ENCODE measurements at places on chromosomes 4 and X. TPM values are rescaled to one million over a fixed set of nuclear protein-coding genes. Genes with fewer than 3 reads are reported as not detected.

PHOX2B gene
- 2.9 TPM for total RNA-seq

GYPE gene
- 0.28 TPM for total RNA-seq

XK gene
- total RNA-seq, result 3.8 TPM

DNA sequence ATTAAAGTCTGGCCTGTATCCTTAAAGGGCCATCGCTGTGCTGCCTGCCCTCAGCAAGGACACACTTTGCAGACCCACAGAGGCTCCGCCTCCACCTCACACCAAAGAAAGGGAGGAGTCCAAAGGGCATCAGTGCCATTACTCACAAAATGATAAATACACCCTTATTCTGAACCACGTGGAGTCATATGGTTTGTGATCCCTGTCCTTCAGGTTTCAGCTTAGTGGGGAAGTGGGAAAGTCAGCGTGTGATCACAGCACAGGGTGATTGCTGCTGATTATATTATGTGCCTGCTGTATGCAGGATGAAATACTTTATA, 35.9 kb upstream of the MSANTD1 start:
- H3K36me3 ChIP-seq, result peaks cover 87% of the 10 kb centered on the region
- no peak overlapping the region for H3K27ac ChIP-seq
- no peaks in the 10 kb centered on the region for H3K4me1 ChIP-seq

GRCh38 chrX:118807151-118808017, 16.2 kb upstream of the ZCCHC12 start:
- no peaks in the 10 kb centered on the region for H3K4me1 ChIP-seq
- H3K4me3 ChIP-seq, result no peak overlapping the region
- peak; percentile 42 for DNase-seq
- no peaks in the 10 kb centered on the region for H3K36me3 ChIP-seq
- peaks cover 8% of the 10 kb centered on the region for H3K27me3 ChIP-seq
- no peak overlapping the region for H3K27ac ChIP-seq

DNA sequence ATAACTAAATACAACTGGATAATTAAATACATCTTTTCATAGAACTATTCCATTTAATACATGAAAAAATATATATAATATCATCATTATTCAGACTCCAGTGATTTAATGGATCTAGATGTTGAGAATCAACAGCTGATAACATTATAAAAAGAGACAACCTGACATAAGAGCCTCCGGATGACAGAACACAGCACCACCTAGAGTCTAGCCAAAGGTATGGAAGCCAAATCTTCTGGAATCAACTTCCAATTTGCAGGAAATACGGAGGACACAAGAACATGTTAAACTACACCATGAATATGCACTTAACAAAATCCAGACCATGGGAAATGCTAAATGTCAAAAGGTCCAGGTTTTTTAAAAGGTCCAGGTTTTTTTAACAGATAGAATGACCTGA, 55.0 kb downstream of the LRBA start:
- H3K27ac ChIP-seq, result no peak overlapping the region
- no peak overlapping the region for H3K4me3 ChIP-seq
- H3K36me3 ChIP-seq, result no peaks in the 10 kb centered on the region

GRCh38 chr4:152392079-152392478, 143.8 kb downstream of the FBXW7 start:
- H3K27me3 ChIP-seq, result no peaks in the 10 kb centered on the region
- H3K4me3 ChIP-seq, result no peak overlapping the region
- no peak for DNase-seq
- H3K4me1 ChIP-seq, result no peaks in the 10 kb centered on the region
- H3K36me3 ChIP-seq, result no peaks in the 10 kb centered on the region

- H3K27ac ChIP-seq, result no peak overlapping the region
- H3K36me3 ChIP-seq, result no peaks in the 10 kb centered on the region
- DNase-seq, result no peak
- H3K4me1 ChIP-seq, result no peaks in the 10 kb centered on the region
- H3K4me3 ChIP-seq, result no peak overlapping the region
These were observed 15.4 kb upstream of the MSANTD1 start for GRCh38 chr4:3233391-3234071.

DNA sequence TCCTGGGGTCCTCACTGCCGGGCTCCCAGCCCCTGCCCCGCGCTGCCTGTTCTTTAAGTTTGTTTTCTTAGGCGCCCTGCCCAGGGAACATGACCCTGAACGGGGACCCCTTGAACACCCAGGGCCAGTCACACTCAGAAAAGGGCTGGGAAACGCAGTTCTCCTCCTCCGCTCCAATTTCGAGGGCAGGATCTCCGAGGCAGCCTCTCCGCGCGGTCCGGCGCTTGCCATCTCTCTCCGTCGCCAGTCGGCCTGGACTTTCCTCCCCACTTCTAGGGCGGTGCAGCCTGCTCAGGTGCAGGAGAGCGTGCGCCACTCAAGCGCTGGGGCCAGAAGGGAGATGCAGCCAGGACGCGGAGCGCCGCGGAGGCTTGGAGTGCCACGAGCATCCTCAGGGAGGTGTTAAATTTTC, 9.9 kb downstream of the PRDM8 start:
- H3K27ac ChIP-seq, result no peak overlapping the region
- peaks cover 20% of the 10 kb centered on the region for H3K27me3 ChIP-seq
- H3K4me3 ChIP-seq, result no peak overlapping the region
- H3K36me3 ChIP-seq, result no peaks in the 10 kb centered on the region
- no peak for DNase-seq

GRCh38 chr4:87018753-87019152, 83.9 kb downstream of the AFF1 start:
- peak overlapping the region; percentile 43 for H3K27ac ChIP-seq
- H3K4me1 ChIP-seq, result peaks cover 53% of the 10 kb centered on the region
- no peaks in the 10 kb centered on the region for H3K27me3 ChIP-seq
- no peak for DNase-seq
- H3K4me3 ChIP-seq, result no peak overlapping the region
- H3K36me3 ChIP-seq, result no peaks in the 10 kb centered on the region

GRCh38 chr4:139802931-139803330, 137.3 kb downstream of the MGST2 start:
- no peaks in the 10 kb centered on the region for H3K4me1 ChIP-seq
- no peak overlapping the region for H3K4me3 ChIP-seq
- H3K27me3 ChIP-seq, result no peaks in the 10 kb centered on the region
- H3K36me3 ChIP-seq, result no peaks in the 10 kb centered on the region
- no peak for DNase-seq
- no peak overlapping the region for H3K27ac ChIP-seq

DNA sequence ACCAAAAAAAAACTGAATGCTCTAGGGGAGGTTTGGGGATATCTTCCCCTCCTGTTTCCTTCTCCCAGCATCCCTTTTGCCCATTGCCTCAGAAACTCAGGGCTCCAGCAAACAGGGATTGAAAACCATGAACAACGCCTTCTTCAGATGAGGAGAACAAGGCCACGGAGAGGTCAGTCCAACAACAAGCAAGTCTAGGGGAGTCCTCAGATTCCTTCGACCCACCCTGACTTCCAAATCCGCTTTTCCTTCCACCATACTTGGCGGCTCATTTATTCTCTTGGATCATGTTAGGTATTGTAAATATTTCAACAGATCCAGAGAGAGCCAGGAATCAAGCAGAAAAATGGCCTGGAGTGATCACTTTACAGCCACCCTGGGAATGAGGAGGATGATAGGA, 21.9 kb downstream of the REELD1 start:
- no peak for DNase-seq
- H3K4me1 ChIP-seq, result peaks cover 5% of the 10 kb centered on the region
- H3K36me3 ChIP-seq, result no peaks in the 10 kb centered on the region
- H3K27me3 ChIP-seq, result no peaks in the 10 kb centered on the region

GRCh38 chr4:8163026-8163425, 4.4 kb upstream of the ABLIM2 start:
- no peak for DNase-seq
- H3K4me1 ChIP-seq, result peaks cover 9% of the 10 kb centered on the region
- no peak overlapping the region for H3K4me3 ChIP-seq
- no peak overlapping the region for H3K27ac ChIP-seq
- H3K27me3 ChIP-seq, result no peaks in the 10 kb centered on the region

DNA sequence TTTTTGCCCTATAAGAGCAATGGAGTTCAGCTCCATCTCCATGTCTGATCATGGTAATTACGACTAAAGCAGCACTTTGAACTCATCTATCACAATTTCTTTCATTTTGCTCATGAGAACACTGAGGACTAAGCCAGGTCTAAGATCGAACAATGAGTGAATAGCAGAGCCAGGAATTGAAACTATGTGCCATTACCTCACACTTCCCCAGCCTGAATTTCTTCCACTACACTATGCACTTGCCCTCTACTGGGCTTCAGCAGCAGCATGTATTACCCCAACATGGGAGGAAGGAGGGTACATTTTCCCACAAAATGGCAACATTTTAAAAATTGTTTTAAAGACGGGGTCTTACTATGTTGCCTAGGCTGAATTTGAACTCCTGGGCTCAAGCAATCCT, 274.7 kb upstream of the FGF13 start:
- H3K27ac ChIP-seq, result no peak overlapping the region
- H3K4me3 ChIP-seq, result no peak overlapping the region
- no peaks in the 10 kb centered on the region for H3K4me1 ChIP-seq
- DNase-seq, result no peak
- H3K27me3 ChIP-seq, result no peaks in the 10 kb centered on the region
- H3K36me3 ChIP-seq, result no peaks in the 10 kb centered on the region

- no peaks in the 10 kb centered on the region for H3K36me3 ChIP-seq
- DNase-seq, result no peak
- no peak overlapping the region for H3K4me3 ChIP-seq
- peaks cover 14% of the 10 kb centered on the region for H3K27me3 ChIP-seq
- no peak overlapping the region for H3K27ac ChIP-seq
These were observed 27.8 kb upstream of the FTHL17 start for GRCh38 chrX:31099536-31100090.

DNA sequence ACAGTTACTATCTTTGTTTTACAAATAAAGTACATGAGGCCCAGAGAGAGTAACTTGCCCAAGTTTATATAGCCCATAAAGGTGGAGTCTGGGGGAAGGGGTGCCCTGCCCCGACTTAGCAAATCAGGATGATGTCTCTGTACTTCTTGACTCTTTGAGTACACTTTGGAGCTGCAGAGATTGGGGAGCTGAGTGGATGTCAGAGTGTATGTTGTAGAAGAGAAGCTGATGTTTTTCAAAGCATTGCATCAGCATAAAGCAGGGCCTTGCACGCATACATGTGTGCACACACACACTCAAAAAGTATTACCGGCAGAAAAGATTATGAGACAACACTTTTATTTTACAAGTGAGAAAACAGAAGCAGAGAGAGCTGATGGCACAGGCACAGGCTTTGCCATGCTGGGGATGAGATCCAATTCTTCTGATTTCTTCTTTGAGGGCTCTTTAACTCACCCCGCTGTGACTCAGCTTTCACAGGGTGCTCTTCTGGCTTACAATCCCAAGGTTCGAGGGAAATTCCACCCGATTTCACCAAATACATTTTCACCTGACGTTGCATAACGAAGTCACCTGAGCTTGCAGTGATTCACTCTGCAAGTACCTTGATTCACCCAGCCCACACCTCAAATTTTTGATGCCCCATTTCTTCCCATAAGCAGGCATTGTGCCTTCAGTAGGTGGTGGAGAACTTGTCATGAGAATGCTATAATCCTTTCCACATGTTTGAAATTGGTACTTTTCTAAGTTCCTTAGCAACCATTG, 292.8 kb upstream of the BOD1L1 start:
- H3K4me3 ChIP-seq, result no peak overlapping the region
- H3K4me1 ChIP-seq, result peaks cover 9% of the 10 kb centered on the region
- DNase-seq, result no peak
- no peaks in the 10 kb centered on the region for H3K27me3 ChIP-seq
- no peaks in the 10 kb centered on the region for H3K36me3 ChIP-seq

GRCh38 chr4:26021417-26022345, 107.7 kb downstream of the SMIM20 start:
- no peak for DNase-seq
- no peaks in the 10 kb centered on the region for H3K36me3 ChIP-seq
- no peak overlapping the region for H3K27ac ChIP-seq
- H3K27me3 ChIP-seq, result no peaks in the 10 kb centered on the region
- no peaks in the 10 kb centered on the region for H3K4me1 ChIP-seq

DNA sequence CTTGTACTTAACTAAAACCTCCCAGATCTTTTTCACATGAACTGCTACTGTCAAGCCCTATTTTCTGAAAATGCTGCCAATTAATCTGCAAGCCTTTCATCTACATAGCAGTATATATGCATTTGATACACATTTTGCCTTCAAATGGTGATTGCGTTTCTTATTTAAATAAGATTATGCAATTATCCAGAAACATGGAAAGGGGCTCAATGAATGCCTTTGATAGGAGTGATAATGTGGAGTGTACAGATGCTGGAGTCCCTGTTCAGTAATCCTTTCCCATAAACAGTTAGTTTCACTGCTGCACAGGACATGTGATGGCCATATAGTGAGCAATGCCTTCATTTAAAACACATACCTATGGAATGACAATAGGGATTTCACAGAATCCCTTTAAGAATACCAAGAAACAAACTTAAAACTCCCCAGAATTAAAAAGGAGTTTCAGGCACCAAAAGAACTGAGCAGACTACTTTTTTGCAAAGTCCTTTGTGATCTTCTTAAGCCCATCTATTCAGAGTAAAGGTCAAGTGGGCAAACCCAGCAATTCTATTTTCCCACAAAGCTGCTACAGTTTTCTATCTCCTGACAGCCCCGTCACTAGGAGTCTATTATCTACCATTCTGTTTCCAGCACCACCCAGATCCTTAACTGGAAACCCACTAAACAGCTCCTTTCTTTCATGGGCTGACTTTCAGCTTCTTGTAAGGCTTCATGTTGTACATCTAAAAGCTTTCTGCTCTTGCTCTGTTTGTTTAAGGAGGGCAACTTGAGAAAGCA, 120.3 kb downstream of the UNC5C start:
- no peaks in the 10 kb centered on the region for H3K27me3 ChIP-seq
- H3K4me1 ChIP-seq, result no peaks in the 10 kb centered on the region
- no peaks in the 10 kb centered on the region for H3K36me3 ChIP-seq
- H3K4me3 ChIP-seq, result no peak overlapping the region
- no peak for DNase-seq

DNA sequence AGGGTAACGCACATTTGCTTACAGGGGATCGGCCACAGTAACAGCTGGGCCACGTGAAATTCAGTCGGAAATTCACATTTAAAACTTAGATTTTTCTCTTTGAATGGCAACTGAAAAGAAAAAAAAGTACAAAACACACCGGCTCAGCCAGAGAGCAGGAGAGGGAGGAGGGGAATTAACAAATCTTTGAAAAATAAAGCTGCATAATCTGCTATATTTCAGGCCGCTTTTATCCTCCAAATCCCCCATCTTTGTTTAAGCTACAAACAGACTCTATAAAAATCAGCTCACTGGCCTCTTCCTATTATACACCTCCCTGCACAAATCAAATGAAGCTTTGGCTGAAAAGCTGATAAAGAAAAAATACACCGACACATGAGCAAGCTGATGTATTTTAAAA, 169.1 kb downstream of the LDB2 start:
- no peaks in the 10 kb centered on the region for H3K27me3 ChIP-seq
- H3K4me3 ChIP-seq, result no peak overlapping the region
- no peak overlapping the region for H3K27ac ChIP-seq

GRCh38 chr4:36278789-36279188, 2.6 kb upstream of the DTHD1 start:
- H3K36me3 ChIP-seq, result no peaks in the 10 kb centered on the region
- no peaks in the 10 kb centered on the region for H3K4me1 ChIP-seq
- no peak overlapping the region for H3K27ac ChIP-seq

All from adrenal gland (tissue), 19 donors.